ENCODE measurements at places on chromosomes 13 and 19.

DNA sequence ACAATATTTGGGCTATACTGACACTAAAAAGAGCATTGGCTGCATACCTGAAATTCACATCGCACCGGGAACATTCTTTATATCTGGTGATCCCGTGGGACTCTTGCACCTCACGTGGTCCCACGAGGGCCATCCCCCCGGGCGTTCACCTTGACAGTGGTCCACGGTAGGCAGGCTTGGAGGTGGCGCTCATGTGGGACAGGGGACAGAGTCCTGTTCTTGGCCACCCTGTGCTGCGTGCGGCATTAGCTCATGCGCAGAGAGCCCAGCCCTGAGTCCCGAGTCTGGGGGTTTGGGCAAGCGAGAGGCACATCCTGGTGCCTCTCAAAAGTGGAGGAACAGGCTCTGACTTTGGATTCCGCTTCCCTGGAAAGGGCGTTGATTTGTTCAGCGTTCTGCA lies 7.5 kb downstream of the GAMT start:
- DNase-seq: no peak

DNA sequence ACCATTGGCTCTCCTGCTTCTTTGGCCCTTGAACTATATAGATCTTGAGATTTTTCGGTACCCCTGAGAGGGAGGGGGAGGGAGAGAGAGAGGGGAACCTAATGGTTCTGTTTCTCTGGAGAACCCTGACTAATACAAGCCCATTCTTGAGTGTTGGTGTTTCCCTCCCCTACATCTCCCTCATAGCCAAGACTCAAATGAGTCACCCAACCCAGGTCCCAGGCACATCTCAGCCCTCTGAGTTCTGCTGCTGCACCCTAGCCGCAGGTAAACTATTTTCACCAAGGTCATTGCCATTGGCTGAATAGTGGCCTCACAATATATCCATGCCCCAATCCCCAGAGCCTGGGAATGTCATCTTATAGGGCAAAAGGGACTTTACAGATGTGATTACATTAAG lies 225.8 kb upstream of the MAB21L1 start:
- DNase-seq: no peak

GRCh38 chr19:10744801-10745293 lies 27.0 kb downstream of the DNM2 start:
- DNase-seq: no peak

DNA sequence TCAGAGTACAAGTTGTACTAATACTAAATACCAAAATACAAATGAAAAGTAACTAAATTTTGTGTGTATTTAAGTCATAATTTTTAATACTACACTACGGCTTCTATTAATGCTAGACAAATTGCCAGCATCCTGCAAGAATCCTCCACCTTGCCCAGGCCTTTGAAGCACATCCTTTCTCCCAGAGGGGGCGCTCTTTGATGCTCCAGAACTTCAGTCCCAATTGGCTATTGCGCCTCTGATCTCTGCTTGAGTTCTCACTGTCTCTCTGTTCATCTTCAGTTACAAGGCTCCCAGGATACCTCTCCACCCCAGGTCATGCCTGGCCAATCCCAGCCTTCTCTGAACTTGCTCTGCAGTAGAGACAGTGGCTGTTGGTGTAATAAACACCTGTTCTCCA lies 141.0 kb downstream of the DCLK1 start:
- DNase-seq: no peak
